ENCODE measurements at places on chromosomes 6 and 20.
A peak's percentile ranks its signal among the peaks of the same experiment; 100 is the strongest.

- no peak for DNase-seq
These were observed 2.1 kb downstream of the B3GAT2 start for GRCh38 chr6:70954750-70955149.

GRCh38 chr20:62977613-62978560, 25.4 kb downstream of the SLC17A9 start:
- DNase-seq: peak; percentile 96

- no peak for DNase-seq
These were observed 374.1 kb upstream of the CITED2 start for GRCh38 chr6:139748353-139749146.

DNA sequence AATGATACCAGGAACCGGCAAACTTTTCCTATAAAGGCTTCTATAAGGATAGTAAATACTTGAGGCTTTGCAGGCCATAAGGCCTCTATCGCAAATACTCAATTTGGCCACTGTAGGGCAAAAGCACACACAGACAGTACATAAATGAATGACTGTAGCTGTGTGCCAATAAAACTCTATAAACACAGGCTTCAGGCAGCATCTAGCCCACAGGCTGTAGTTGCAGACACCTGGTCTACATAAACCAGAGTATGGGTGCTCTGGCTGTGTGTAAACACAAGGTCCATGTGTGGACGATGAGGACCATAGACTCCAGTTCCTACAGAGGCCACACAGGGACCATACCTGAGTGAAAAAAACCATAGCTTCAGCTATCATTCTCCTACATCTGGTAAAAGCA, 52.2 kb downstream of the ZMYND8 start:
- DNase-seq: no peak

DNA sequence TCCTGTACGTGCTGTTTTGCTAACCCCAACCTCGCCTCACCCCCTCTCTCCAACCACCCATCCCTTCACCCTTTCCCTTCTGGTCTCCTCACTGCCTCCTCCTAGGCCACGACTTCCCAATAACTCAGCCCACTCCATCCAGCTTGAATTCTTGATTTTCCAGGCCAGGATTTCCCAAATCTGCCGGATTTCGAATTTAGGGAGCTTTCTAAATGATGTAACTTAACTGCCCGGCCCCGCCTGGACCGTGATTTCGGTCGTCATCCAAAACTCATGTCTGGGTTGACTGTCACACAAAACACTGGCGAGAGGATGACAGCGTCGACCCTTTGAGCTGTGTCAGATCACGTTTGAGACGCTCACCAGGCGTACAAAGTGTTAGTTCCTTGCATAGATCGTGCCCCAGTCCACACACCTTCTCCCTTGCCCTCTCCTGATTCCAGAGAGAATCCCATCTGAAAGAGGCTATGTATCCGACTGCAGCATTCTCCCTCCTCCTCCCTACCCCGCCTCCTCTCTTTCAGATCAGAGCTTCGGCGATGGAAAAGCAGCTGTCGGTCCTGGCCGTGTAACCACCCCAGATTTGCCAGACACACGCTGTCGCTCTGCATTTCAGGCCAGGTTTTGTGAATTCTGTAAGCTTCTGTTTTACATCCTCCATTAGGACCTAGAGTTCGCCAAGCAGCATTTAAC, 168.2 kb downstream of the GPX5 start:
- DNase-seq: no peak

DNA sequence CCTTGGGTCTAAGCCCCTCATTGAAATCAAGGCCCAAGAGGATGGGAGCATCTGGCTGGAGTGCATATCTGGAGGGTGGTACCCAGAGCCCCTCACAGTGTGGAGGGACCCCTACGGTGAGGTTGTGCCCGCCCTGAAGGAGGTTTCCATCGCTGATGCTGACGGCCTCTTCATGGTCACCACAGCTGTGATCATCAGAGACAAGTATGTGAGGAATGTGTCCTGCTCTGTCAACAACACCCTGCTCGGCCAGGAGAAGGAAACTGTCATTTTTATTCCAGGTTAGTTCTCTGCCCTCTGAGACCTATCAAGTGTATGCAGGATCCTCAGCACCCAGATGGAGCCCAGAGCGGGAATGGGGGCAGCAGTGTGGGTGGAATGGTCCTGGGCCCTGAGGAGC, 5.1 kb downstream of the BTN2A2 start:
- DNase-seq: no peak

DNA sequence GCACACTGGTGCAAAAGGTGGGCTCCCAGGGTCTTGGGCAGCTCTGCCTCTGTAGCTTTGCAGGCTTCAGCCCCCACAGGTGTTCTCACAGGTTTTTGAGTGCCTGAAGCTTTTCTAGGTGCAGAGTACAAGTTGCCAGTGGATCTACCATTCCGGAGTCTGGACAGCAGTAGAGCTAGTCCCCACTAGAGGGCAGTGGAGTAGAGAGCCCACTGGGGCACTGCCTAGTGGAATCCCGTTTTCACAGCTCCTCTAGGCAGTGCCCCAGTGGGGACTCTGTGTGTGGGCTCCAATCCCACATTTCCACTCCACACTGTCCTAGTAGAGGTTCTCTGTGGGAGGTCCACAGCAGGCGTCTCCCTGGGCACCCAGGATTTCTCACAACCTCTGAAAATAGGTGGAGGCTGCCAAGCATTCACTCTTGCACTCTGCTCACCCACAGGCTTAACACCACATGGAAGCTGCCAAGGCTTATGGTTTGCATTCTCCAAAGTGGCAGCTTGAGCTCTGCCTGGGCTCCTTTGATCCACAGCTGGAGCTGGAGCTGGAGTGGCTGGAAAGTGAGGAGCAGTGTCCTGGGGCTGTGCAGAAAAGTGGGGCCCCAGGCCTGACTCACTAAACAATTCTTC, 86.3 kb upstream of the PROKR2 start:
- DNase-seq: peak; percentile 10

DNA sequence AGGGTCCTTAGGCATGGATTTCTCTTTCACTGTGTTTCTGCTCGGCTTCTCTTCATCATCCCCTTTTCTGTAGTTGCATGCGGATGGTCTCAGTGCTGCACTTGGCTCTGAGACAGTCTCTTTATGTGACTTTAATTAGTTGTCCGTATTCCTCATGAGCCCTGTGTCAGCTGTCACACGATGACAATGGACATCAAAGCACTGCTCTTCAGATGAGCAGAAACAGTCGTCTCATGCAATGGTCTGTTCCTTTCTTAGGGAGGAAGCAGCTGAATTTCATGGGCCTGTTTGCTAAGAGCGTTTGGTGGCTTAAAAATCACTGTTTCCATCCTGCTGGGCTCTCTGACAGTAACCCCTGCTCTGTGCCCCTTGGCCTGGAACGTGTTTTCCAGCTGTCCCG, 64.9 kb downstream of the SYTL3 start:
- no peak for DNase-seq

DNA sequence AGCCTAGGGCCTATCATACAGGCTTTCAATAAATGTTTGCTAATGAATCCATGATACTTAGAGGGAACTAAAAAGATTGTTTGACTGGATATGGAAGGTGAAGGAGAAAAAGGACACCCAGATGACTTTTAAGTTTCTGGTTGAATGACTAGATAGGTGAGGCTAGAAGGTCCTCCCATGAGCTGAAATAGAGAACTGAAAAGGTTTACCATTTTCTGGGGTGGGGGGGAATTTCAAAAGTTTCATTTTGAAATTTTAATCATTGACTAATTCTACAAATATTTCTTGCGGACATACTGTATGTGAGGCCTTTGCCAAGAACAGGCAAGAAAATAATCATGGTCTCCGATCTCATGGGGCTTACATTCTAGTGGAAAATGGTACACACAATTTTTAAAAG, 17.9 kb upstream of the ZBTB2 start:
- DNase-seq: no peak

Measured in hematopoietic multipotent progenitor cell (in vitro differentiated cells).